ENCODE measurements at places on chromosomes 7 and 10. TPM values are rescaled to one million over a fixed set of nuclear protein-coding genes. Genes with fewer than 3 reads are reported as not detected.

The OR13A1 gene
- not detected for total RNA-seq

The RHOBTB1 gene
- total RNA-seq: 1.4 TPM

GRCh38 chr7:74282748-74283459 lies 6.3 kb upstream of the CLIP2 start:
- DNase-seq: no peak

DNA sequence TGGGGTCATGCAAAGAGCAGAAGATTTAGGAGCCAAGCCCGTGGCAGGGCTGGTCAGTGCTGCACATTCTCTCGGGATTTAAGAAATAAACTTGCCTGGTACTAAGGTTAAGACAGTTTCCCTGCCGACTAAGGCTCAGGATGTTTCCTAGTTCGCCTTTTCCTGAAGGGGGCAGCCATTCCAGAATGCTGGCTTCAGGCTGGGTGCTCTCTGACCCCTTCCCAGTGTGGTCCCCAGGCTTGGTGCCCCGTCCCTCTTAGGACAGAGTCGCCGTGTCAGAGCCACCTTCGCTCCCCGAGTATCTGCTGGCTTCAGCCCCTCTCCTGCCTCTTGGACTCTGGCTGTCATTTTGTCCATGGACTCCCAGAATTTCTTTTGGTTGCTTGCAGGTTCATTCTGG lies 117.2 kb downstream of the ELFN1 start:
- DNase-seq: no peak

DNA sequence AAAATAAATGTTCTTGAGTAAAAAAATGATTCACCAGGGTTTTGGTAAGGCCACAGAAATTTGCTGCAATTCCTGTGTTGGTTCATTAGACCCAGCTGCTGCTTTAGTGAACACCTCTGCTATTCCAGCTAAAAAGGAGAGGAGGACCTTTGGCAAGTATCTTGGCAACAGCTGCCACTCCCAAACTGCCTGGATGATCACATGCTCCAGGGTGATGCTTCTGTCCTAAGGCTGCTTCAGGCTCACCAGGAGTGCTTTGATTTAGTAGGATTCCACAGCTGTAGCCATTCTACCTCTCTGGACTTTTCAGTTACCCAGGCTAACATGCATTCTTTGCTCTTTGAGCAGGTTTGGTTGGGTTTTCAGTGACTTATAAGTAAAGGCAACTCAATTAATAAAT lies 82.6 kb upstream of the NPVF start:
- DNase-seq: no peak

GRCh38 chr7:151260883-151261282 lies 12.4 kb upstream of the SMARCD3 start:
- DNase-seq: no peak

GRCh38 chr10:33643042-33643441 lies 308.6 kb upstream of the NRP1 start:
- DNase-seq: no peak

- DNase-seq: no peak
Observed at GRCh38 chr10:105145711-105146110, 504.6 kb downstream of the SORCS3 start.

DNA sequence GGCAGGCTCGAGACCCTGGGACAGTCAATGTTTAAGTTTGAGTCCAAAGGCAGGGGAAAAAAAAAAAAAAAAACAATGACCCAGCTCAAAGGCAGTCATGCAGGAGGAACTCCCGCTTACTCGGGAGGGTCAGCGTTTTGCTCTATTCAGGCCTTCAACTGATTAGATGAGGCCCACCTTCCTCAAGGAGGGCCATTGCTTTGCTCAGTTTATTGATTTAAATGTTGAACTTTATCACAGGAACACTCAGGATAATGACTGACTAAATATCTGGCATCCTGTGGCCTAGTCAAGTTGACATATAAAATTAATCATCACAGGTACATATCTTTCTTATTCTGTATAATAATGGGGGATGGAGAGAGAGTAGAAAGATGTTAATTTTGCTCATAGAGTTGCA lies 52.6 kb downstream of the HSPA12A start:
- DNase-seq: no peak

DNA sequence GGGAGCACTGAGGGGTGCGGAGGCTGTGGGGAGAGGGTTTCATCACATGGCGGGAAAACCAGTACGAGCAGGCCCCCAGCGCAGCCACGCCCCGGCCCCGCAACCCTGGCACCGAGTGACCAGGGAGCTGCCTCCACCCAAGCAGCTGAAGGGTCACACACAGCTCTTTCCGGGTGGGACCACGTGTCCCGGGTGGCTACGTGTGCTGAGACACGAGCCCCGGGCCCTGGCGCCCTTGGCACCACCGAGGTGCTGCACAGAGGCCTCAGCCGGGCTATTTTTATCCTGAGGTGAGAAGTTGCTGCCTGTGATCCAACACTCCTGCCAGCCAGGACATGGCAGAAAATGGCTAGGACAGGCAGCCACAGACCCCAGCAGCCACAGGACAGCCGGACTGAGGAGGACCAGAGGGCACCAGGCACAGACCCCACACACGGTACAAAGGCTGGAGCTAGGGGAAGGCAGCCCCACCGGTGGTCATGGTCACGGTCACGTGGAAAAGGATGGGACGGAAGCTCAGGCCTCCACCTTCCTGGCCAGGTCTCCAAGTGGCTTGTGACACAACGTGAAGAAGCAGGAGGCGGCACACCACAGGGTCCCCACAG lies 223.7 kb downstream of the MAD1L1 start:
- no peak for DNase-seq

GRCh38 chr10:106436123-106436715 lies 728.3 kb downstream of the SORCS1 start:
- DNase-seq: peak; percentile 66

DNA sequence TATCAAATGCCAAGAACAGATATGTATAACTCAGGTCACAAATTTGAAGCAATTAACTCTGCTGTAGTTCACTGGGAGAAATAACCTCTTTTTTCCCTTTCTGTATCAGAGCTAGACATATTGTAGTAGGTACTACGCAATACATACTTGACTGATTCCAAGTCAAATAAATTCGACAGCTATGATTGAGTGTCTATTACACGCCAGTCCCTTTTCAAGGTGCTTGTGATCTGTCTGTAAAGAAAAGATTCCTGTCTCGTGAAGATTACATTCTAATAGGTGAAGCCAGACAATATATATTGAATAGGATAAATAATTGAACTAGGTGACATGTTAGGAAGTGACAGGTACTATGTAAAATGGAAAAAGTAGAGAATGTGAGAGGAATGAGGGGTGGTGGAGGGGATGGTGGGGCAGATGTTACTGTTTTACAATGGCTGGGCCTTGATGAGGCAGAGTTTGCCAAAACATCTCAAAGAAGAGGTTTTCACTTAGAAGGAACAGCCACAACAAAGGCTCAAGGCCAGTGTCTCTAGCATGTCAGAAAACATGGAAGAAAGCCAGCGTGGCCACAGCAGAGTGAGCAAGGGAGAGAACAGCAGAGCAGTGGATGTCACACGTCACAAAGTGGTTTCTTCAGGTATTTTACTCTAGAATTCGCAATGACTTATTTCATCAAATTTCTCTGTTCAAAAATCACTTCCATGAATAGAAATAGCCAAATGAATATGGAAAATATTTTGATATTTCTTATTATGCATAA lies 282.6 kb upstream of the CACNA2D1 start:
- DNase-seq: no peak

Measured in HT-29 (cell line).